AG09309 (cell line): ENCODE measurements at places on chromosomes 3 and 15.

DNA sequence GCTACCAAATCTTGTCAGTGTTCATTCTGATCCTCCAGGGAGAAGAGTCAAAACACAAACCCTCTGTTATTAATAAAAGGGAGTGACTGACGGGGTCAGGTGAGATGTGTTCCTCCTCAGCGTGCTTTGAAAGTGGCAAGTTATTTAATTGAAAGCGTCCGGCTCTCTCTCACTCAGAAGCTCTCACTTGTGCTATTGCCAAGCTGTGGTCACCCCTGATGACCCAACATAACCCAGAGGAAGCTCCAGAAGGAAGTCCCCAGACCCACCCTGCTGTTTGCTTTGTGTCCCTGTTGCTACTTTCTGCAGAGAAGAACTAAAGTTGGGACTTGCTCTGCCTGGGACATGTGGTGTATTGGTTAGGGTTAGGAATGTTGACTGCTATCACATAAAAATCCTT lies 235.6 kb downstream of the EDEM1 start:
- no peak for DNase-seq

DNA sequence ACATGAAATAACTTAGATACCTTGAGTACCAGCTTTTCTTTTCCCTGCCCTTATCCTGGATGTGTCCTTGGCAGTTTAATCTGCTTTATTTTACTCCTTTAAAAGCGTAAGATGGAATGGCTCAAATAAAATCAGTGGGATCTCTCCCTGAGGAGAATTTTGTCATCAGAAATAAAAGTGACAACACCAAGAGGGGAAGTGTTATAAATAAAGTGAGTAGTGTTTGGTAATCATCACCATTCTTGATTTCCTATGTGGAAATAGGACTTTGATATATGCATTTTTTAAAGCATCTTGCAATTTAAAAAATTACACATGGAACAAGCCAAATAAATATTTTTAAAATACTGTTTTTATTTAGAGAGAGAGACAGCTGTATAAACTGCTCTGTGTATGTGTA lies 76.5 kb downstream of the MBNL1 start:
- DNase-seq: no peak

DNA sequence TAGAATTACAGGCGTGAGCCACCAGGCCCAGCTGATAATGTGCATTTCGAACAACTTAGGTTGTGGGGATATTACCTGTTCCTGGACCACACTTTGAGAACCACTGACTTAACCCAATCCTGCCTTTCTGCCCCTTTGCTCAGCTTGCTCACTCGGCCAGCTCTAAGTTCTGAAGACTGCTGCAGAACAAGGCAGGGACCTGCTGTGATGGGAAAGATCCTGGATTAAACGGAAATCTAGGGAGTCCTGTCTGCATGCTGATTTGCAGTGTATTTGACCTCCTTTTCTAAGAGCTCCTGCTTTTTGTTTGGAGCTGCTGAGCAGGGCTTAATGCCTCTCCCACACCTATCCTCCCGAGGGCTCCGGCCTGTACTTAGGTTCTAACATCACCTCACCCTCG lies 2.9 kb downstream of the LTK start:
- DNase-seq: no peak

- DNase-seq: no peak
Measured at GRCh38 chr15:101306341-101307047, 11.4 kb upstream of the SNRPA1 start.

GRCh38 chr15:59171067-59171397 lies 35.6 kb upstream of the LDHAL6B start:
- no peak for DNase-seq

- no peak for DNase-seq
Measured at GRCh38 chr3:52827866-52828376, 2.6 kb downstream of the ITIH4 start.

DNA sequence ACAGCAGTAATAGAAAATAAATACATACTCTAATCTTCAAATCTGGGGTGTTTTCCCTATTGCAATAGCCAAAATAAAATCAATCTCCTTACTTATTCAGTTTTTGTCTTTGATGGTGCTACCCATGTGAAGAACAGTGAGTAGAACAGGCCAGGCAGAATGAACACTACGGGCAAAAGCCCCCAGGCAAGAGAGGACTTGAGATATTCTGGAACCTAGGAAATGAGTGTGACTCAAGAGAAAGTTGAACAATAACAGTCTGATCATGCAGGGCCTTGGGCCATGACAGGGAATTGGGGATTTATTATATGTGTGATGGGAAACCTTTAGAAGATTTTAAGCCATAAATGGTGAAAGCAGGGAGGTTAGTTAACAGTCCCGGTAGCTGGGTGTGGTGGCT lies 14.0 kb upstream of the DUT start:
- DNase-seq: no peak

DNA sequence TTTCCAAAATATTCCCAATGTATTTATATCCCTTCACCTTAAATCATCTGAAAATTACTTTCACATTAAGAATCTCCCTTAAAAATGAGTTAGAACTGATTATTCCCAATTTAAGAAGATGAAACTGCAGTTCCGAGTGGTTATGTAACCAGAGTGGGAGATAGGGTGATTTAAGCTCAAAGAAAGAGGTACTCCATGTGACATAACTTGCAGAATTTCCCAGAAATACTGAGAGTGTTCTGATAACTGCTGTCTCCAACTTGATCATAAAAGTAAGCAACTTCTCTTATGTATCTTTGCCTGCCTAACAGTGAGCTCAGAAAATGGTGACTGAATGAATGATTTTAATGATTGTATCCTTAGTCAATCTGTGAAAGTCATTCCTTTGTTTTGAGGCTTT lies 32.3 kb downstream of the ARRDC4 start:
- no peak for DNase-seq

GRCh38 chr3:27581852-27582251 lies 97.7 kb upstream of the SLC4A7 start:
- no peak for DNase-seq

DNA sequence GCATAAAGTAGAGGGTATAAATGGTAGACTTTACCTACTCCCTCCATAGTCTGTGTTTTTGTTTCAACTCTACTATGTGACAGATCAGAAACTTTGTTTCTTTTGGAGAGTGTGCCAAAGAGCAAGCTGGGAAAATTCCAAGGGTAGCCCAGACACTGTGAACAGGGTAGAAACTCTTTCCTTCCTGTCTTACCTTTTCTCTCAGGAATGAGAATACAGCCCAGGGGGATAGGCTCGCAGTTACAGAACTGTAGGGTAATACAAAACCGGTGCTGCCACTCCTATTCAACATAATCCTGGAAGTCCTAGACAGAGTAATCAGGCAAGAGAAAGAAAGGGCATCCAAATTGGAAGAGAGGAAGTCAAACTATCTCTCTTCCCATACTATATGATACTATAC lies 256.3 kb downstream of the CPNE4 start:
- no peak for DNase-seq

GRCh38 chr15:38540510-38540909 lies 24.1 kb downstream of the RASGRP1 start:
- no peak for DNase-seq

DNA sequence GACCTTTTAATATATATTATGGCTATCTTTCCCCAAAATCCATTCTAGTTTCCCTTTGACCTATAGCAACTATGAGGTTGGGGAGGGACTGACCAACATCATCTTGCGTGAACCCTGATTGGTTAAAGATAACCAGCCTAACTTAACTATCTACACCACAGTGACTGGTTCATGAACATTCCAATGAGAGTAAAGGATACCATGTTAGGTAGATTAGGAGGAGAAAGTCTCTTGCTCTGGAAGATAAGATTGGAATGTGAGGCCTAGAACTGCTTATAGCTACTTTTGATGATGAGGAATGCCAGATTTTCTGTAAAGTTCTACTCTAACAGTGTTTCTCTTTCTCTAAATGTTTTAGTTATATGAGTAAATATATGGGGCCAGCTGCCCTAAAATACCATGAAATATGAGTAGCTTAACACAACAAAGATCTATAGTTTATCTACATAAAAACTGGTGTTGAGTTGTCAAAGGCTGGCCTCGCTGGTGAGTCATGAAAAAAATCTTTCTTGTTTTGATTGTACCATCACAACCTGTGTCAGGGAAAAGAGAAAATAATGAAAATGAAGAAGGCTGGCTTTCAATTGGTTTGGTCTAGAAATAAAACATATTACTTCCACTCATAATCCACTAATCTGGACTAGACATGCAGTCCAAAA lies 481.4 kb downstream of the NSUN3 start:
- no peak for DNase-seq

DNA sequence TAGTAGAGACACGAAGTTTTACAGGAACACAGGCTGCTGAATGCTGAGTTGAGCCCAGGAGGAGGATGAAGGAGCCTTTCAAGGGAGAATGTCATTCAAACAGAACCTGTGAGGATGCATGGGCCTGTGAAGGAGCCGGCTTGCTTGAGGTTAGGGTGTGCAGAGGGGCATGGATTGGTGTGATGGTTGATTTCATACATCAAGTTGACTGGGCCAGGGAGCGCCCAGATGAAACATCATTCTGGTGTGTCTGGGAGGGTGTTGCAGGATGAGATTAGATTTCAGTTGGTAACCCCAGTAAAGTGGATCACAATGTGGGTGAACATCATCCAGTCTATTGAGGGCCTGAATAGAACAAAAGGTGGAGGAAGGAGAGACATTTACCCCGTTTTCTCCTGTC lies 243.6 kb downstream of the EDEM1 start:
- DNase-seq: no peak

DNA sequence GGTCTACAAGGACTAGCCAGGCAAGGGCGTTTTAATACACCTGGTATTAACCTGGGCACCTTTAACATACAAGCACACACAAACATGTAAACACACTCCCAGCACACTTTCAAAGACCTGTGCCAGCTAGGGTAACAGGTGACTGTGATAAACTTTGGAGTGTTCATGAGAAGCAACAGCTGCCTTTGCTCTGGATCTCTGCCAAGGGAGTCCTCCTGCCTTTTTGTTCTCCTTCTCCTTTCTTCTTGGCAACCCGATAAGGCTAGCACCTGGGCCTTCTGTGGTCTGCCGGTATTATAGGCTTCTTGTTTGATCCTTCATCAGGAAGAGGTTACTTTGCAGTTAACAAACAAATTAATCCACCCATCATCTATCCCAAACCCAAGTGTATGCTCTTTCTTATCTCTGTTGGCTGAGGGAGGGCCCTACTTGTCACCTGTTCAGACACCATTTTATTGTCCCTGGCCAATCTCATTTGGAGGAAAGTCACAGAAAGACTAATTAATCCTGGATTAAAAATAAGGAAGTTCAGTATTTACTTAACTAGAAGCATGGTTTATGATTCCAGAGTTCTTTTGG lies at the start of gene RETNLB:
Gene RETNLB (minus strand): TSS at position 7 of the 579 bp plus-strand sequence. CDS start 225 bp downstream, outside the sequence.
- no peak for DNase-seq

DNA sequence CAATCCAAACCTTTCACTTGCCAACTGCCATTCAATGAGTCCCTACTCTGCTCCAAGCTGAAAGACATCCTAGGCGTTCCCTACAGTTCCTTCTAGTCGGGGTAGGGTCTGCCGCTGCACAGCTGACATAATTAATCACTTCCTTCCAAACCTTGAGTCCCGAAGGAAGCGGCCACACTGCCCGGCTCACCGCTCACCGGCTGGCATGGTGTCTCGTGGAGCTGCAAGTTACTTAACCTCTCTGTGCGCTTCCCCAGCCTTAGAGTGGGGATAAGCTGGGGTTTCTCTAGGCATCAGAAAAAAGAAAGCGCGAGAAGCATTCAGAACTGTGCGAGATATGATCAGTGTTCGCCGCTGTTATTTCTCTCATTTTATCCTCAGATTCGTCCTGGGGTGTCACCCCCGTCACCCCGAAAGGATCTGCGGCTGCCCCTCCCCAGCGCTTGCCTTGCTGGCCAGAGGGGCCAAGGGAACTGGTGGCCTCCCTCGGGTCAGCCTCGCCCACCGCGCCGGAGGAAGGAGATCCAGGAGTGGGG lies 748 bp downstream of the MRPS25 start:
- no peak for DNase-seq

DNA sequence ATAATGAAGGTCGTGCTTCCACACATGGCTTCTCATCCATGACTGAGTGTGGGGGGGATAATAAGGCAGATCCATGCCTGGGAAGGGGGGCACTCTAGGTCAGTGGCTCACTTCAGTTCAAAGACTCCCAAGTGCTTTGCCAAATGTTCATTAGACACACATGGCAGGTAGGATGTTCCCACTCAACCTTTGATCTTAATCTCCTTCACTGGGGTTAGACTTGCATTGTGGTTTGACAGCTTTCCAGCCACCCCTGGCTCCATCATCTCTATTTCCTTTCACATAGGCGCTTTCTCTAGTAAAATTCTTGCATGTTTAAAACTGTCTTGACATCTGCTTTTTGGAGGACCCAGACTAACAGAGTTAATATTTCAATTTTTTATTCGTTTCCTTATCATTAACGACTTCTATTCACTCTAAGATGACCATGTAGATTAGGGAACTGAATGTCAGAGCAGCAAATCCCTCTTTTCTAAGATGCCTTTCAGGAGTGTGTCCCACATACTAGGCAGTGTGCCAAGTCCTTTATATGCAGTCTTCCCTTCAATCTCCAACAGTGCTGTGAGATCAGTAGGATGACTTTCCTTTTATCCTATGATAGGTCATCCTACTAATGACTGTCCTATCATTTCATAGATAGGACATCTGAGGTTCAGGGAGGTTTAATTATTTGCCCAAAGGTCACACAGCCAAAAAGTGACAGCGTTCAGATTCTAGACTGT lies 57.9 kb downstream of the BTD start:
- no peak for DNase-seq

DNA sequence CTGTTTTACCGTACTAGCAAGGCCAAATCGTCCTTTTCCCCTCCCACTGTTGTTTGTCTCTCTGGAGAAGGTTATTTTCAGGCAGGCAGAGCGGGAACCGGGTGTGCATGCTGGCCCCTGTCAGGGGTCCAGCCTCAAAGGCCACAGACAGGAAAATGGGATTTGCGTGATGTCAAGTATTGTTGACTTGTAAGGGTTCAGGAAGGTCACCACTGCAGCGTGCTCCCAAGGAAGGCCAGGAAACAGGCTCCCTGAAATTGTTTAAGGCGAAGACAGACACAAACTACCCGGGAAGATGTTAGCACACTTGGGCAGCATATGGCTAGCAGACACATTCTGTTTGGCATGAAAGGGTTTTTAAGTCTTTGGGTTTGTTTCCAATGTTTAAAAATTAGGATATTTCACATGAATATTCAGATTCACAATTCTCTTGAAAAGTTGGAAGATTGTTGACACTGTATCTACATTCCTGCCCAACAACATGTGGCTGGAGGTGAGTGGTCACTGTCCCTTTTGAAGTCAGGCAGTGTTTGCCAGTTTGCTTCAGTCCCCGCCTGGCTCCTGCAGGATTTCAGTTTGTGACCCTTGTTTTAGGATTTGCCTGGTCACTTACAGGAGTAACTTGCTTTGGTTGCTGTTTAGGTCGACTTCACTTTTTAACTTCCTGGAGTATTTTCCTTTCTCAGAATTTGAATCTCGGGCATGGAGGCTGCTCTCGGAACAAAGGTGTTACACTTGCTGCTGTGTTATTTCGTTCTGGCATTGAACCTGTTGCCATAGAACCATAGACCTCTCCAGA lies 90.4 kb downstream of the BDH1 start:
- no peak for DNase-seq

GRCh38 chr15:97386940-97387339 lies 573.6 kb upstream of the ARRDC4 start:
- DNase-seq: no peak

DNA sequence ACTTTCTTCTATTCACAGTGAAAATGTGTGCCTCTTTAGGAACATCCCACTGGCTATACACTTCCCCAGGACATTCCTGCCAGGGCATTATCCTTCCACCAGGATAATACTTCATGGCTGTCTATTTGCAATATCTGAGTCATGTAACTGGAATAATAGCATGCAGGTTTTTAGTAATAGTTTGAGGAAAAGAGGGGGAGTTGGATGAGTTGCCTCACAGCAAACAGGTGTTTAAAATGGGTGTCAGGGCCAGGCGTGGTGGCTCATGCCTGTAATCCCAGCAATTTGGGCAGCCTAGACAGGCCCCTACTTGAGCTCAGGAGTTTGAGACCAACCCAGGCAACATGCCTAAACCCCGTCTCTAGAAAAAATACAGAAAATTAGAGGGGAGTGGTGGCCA lies 585.9 kb downstream of the DIPK2A start:
- DNase-seq: no peak
